ENCODE measurements at places on chromosomes 3 and 15.

GRCh38 chr15:41567862-41568261 lies 8.8 kb downstream of the TYRO3 start:
- DNase-seq, result no peak

DNA sequence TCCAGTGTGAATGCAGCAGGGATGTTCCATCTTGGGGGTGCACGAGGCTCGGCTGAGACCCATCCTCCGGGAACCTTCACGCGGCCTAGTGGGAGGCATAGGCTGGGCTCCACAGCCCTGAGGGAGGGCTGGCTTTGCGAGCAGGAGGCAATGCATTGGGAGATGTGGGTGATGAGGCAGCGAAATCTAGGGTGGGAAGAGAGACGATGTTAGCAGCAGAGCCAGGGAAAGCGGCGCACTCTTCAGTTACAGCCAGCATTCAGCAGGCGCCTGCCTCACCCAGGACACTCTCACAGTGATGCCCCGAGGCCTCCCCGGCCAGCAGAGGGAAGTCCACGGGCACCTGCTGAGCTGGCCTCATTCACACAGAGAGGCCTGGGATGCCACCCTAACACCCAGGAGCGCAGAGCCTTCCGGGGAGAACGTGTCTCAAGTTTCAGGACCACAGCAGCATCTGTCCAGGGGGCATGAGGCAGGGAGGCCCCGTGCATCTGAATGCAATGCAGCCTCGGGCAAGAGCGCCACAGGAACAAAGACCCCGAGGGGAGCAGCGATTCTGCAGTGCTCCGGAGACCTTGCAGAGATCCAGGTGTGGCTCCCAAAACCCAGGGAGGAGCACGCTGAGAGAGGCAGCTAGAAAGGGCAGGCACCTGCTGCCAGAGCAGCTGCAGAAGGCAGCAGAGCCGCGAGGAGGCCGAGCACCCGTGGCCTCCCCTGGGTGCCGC lies 102.4 kb downstream of the NUP210 start:
- DNase-seq, result no peak

DNA sequence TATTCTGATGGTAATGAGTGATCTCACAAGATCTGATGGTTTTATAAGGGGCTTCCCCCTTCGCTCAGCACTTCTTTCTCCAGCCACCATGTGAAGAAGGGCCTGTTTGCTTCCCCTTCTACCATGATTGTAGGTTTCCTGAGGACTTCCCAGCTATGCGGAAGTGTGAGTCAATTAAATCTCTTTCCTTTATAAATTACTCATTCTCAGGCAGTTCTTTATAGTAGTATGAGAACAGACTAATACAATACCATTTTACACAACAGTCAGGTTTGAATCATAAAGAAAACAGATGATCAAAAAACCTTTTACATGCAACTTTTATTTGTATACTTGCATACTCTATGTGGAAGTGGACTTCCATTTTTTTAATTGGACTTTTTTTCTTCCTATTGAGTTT lies 46.7 kb upstream of the CBLB start:
- no peak for DNase-seq

DNA sequence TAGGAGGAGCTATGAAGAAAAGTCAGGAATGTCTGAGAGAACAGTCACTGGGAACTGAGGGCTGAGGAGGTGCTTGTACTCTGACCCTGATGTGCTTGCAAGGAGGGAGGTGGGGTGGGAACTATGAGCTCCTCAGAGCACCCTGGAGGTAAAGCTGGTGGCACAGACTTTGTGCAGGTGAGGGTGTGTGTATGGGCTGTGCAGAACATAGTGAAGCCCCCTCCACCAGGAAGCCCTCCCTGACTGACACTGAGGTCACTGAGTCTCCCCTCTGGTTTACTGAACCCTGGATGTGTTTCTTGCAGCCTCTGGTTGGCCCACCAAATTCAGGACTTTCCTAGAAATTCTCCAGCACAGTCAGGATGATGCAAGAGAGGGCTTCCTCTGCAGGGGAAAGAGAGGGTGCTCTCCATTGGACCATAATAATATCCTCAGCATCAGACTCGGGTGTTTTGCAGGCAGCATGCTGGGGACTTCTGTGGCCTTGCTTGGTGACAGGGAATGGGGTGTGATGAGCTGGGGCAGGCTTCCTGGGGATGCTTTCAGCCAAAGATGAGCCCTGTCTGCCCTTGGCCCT lies 1.5 kb upstream of the ISLR start:
- DNase-seq, result no peak

GRCh38 chr15:48644827-48645557 lies 517 bp downstream of the FBN1 start:
- DNase-seq, result peak; percentile 42

DNA sequence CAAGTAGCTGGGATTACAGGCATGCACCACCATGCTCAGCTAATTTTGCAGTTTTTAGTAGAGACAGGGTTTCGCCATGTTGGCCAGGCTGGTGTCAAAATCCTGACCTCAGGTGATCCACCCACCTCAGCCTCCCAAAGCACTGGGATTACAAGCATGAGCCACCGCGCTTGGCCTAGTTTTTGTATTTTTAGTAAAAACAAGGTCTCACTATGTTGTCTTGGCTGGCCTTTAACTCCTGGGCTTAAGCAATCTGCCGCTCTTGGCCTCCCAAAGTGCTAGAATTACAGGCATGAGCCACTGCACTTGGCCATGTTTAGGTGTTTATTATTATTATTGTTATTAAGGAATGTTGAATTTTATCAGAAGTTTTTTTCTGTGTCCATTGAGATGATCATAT lies 14.7 kb downstream of the IL16 start:
- DNase-seq, result no peak

GRCh38 chr3:154129625-154130024 lies 8.4 kb downstream of the ARHGEF26 start:
- DNase-seq, result no peak

DNA sequence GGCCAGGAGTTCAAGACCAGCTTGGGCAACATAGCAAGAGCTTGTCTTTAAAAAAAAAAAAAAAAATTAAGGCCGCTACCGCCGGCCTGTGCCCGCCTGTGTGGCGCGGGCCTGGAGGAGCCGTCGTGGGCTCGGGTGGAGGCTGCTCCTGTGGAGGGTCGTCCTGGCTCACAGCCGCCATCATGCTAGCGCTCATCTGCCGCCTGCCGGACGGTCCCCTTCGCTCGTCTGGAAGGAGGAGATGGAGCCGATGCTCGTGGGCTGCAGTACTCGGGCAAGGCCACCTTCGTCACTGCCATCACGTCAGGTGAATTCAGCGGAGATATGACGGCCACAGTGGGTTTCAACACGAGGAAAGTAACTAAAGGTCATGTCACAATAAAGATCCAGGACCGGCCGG lies 37.4 kb downstream of the TFRC start:
- DNase-seq, result no peak

- no peak for DNase-seq
These were observed 71.3 kb downstream of the CMTM8 start for GRCh38 chr3:32309654-32310242.

- DNase-seq, result no peak
These were observed 242.8 kb upstream of the CNTN4 start for GRCh38 chr3:1855841-1856240.

DNA sequence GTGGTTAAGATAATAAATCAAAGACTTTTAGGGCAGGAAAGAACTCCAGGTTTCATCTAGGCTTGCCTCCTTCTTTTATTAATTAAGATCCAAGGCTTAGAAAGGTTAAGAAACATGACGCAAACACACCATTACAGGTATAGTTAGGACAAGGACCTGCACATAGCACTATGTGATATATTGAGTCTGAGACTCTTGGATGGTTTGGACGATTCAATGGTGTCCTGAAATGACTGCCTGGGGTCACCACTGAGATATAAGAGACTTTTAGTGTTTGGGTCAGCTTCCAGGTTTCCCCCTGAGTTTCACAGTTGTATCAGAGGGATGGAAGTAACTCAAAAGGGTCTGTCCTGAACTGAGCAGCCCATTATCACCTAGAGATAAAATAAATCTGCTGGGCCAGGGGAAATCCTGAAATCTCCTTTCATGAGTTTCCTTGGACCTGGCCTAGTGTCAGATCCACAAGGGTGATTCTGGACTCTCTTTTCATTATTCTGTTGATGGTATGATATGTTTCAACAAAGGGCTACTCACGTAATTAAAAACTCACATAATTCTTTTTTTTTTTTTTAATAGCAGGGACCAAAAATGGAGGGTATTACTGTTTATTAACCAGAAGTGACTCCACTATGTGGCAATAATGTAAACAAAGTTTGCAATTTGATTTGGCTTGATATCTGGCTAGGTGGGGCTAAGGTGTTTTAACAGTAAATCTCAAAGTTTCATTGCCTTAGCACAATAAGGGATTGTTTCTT lies 55.6 kb upstream of the ADGRG7 start:
- no peak for DNase-seq

DNA sequence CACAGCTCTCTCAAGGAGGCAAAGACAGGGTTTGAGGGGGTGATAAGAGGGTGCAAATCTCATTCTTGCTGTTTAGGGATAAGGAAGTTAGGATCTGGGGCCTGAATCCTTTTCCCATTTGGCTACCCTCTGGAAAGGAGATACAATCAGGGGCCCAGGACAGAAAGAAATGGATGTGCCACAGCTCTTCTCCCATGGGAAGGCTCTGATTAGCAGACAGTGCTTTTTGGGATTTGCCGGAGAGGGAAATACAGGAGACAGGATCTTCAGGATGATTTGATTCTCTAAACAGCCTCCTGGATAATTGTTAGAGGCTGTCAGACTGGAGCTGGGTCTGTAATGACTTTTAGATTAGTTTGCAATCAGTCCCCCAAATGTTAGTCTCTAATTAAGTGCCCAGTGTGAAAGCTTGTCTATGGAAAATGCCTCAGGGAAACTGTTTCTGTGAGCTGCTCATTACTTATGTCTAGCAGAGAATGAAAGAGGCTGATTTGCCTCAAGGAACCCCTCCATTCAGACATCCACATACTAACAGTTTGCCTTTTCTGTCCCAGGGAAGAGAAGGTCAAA lies 67.6 kb downstream of the COL6A5 start:
- DNase-seq, result no peak

DNA sequence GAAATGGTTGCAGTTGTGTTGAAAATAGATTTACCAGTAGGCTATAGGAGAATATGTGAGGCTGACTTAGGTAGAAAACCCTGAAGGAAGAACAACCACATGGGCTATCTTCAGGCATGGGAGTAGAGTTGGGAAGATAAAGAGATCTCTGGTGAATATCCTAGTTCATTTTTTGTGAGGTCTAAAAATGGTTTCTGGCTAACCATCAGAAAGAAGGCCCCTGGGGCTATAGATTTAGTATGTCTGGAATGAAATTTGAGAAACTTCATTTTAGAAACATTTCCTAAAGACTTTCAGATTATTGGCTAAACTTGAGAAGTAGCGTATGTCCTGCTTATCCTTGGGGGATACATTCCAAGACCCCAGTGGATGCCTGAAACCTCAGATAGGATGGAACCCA lies 148.2 kb downstream of the NAALADL2 start:
- no peak for DNase-seq

GRCh38 chr15:53841651-53842050 lies 82.2 kb upstream of the WDR72 start:
- no peak for DNase-seq

GRCh38 chr3:172568701-172569100 lies 45.5 kb upstream of the TNFSF10 start:
- no peak for DNase-seq

GRCh38 chr15:42036966-42037365 lies 16.1 kb upstream of the PLA2G4E start:
- no peak for DNase-seq

GRCh38 chr3:130904491-130904890 lies 10.6 kb downstream of the ATP2C1 start:
- no peak for DNase-seq

DNA sequence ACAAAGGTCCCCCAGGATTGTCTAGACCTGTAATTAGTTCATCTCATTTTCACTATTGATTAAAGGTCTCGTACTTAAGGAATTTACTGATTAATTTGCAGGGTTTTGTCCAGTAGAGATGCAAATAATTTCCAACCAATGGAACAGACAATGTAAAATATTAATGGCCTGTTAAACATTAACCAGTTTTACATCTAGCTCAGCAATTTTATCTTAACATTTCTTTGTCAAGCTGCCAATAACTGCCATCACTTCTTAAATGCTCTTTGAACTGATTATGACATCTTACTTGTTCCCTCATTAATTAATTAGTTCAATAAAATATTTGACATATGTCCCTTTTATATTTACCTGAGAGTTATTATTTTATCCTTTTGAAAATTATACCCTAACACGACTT lies 9.4 kb upstream of the STRIT1 start:
- no peak for DNase-seq

DNA sequence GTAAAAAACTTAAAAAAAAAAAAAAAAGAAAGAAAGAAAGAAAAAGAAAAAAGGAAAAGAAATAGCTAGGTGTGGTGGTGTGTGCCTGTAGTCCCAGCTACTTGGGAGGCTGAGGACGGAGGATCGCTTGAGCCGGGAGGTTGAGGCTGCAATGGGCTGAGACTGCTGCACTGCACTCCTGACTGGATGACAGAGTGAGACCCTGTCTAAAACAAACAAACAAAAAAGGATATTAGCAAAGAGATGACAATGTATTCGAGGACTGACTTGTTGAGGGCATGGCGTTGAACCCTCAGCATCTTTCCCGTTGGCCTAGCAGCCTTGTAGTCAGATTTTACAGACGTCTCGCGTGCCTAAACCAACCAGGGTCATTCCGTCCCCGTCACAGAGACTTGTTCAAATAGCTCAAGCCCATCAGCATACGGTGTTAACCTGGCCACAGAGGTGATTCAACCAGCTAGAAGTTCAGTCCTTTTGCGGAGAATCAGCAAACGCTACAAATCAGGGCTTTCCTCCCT lies 528 bp upstream of the NIT2 start:
- no peak for DNase-seq

DNA sequence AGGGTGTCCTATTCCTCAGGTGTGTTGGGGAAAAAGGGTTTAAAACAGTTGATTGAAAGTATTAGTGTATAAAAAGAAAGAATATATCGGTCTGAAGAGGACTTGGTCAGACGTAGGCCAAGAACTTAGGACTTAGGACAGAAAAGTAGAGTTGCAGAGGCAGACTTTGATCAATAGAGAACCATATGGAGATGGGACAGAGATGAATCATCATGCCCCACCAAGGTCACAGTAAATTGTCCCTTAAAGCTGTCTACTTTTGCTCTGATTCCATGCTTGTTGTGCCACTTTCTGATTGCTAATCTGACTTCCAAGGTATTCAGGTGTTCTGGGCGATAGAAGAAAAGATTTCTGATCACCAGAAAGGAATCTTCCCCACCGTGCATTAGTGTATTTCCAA lies 52.9 kb upstream of the ZDHHC23 start:
- DNase-seq, result no peak

GRCh38 chr3:162072656-162073164 lies 576.1 kb downstream of the OTOL1 start:
- DNase-seq, result no peak

GRCh38 chr3:187777331-187777941 lies 32.2 kb upstream of the BCL6 start:
- DNase-seq, result no peak
